ENCODE measurements at places on chromosomes 16 and 17. TPM values are rescaled to one million over a fixed set of nuclear protein-coding genes. Genes with fewer than 3 reads are reported as not detected.

Gene AANAT
- total RNA-seq = not detected

Gene RPL26
- total RNA-seq = 2,695 TPM

Gene KCNAB3
- total RNA-seq = 1.5 TPM

Gene SPNS2
- total RNA-seq = 5.4 TPM

Gene DBF4B
- total RNA-seq = 6.0 TPM

Gene ZNF624
- 5.5 TPM for total RNA-seq

Gene NPIPA3
- total RNA-seq = 1.2 TPM

Gene KCNJ2
- total RNA-seq = 9.4 TPM

Gene POLR3K
- total RNA-seq = 2.1 TPM

Gene GID4
- total RNA-seq = 13.2 TPM

Gene TMEM238L
- total RNA-seq = not detected

Gene SOCS7
- total RNA-seq = 17.3 TPM

Gene CD79B
- 10.9 TPM for total RNA-seq

Gene OR3A3
- not detected for total RNA-seq

Gene SLC35G6
- not detected for total RNA-seq

Gene CACNG1
- total RNA-seq = not detected
